PC-3 (cell line): ENCODE measurements at places on chromosomes 12 and 14. TPM values are rescaled to one million over a fixed set of nuclear protein-coding genes. Genes with fewer than 3 reads are reported as not detected.

AQP6 gene
- not detected in 2 replicates for total RNA-seq

SLC5A8 gene
- total RNA-seq: not detected in 2 replicates

DNA sequence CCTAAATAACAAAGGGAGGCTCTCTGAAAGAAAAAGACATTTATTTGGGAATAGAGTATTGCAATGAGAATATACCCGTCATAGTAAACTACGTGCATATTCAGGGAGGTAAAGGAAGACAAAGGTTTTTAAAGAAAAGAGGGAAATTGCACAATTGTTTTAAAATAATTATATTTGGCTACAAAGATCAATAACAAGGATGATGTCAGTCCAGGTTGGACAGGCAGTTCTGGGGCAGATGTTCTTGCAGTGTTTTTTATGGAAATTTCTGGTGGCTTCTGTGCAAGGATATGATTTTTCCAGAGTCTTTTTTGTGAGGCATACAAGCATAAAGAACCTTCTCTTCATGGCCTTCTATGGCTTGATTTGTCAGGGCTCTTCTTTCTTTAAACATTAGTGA, 29.6 kb downstream of the HSD17B6 start:
- no peak for DNase-seq

GRCh38 chr12:68011882-68012207, 22.6 kb downstream of the IFNG-AS1 start:
- DNase-seq: no peak

DNA sequence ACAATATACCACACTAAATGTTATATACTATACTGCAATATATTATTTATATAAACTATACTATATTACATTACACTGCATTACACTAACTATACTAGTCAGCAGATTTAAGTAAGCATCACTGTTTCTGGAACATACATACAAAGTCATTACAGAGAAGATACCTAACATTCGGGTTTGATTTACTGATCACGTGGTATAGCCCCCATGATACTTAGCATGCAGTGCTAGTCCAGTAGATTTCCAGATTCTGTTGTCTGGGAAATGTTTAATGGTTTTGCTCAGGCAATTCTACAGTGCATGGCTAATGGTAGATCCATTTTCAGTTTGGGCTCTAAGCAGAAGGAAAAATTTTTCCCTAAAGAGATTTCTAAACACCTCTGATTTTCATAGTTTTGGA, 403.7 kb upstream of the TMTC1 start:
- DNase-seq: no peak

- DNase-seq: peak; percentile 49
Measured at GRCh38 chr12:76337583-76337982, 10.6 kb downstream of the BBS10 start.

- DNase-seq: no peak
Measured at GRCh38 chr14:98966475-98967162, 305.4 kb downstream of the BCL11B start.

DNA sequence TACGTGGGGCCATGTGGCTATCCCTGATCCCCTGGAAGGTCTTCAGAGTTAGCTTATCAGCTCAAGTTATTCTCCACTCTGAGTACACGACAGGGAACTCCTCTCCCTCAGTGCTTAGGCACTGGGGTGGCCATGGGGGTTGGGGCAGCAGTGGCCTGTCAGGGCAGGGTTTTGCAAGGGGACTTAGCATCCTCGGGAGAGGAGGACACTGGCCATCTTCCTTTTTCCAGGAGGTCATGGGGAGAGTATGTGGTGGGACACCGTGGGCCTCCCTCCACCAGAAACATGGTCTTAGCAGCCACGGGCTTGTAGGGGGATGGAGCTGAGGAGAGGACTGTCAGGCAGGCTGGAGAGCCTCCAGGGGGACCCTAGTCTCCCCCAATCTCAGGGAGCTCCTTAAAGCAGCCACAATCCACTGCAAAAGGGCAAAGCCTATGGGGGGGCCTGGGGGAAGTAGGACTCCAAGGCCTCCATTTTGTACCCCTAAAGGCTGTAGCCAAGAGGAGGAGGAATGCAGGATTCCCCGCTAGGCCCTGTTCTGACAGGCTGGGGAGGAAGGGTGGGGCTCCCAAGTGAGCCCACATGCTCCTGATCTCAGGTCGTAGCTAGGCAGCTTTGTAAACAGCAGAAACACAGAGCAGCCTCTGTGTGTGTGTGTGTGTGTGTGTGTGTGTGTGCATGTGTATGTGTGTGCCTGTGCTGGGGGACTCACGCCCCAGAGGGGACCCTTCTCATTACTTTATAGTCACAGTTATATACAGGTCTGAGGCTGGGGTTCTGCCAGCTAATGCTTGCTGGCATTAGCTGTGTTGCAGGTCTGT, 36.6 kb downstream of the KRT80 start:
- DNase-seq: peak; percentile 52
